ENCODE measurements at places on chromosomes 7 and 10.

DNA sequence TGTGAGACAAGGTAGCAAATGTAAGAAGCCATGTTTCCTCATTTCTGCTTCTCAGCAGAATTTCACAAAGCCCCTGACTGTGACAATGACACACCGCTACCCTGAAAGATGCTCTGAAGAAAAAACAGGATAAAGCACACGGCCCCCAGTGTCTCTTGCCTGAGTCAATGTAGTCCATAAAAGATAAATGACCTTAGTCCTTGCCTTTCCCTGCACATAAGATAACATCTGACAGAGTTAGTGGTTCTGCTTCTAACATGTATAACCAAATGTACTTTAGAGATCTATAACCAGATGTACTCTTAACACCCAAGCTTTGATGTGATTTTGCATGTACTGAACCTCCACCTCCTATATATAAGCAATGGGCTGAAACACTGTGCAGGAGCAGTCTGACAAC lies 3.0 kb upstream of the SND1 start:
- no peak for DNase-seq

- no peak for DNase-seq
Observed at GRCh38 chr7:43229801-43230200, 117.4 kb downstream of the HECW1 start.

GRCh38 chr7:67496589-67496988 lies 500.0 kb downstream of the TYW1 start:
- DNase-seq = no peak

DNA sequence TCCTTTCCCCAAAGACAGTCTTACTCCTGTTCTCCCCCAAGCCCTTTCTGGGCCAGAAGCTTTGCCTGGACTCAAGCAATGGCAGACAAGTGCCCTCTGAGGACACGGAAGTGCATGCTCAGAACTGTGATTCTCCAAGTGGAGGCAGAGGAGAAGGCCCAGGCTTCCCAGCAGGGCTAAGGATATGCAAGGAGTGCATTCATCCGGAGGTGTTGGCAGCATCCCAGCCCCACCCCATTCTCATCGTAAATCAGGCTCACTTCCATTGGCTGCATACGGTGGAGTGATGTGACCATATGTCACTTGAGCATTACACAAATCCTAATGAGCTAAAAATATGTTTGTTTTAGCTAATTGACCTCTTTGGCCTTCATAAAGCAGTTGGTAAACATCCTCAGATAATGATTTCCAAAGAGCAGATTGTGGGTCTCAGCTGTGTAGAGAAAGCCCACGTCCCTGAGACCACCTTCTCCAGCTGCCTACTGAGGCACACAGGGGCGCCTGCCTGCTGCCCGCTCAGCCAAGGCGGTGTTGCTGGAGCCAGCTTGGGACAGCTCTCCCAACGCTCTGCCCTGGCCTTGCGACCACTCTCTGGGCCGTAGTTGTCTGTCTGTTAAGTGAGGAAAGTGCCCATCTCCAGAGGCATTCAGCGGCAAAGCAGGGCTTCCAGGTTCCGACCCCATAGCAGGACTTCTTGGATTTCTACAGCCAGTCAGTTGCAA lies 1.4 kb upstream of the RBP3 start:
- DNase-seq = no peak

DNA sequence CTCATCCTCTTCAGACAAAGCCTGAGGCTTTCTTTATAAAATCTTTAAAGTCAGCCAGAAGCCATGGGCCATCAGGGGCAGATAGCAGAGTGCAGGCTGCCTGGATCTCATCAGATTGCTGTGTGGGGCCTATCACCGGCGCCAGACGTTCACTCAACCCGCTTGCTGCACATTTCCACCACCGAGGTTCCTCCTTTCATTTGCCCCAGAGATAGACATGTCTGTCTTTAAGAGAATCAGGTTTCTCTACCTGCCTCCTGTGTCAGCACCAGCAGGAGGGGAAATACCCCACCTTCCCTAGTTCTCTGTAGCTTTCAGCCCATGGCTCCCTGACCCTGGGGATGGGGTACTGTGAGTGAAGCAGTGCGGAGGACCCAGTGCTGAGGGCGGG lies 22.0 kb downstream of the SLC18A2 start:
- DNase-seq = no peak

- DNase-seq = no peak
Observed at GRCh38 chr7:86904949-86905834, 154.3 kb downstream of the ELAPOR2 start.

DNA sequence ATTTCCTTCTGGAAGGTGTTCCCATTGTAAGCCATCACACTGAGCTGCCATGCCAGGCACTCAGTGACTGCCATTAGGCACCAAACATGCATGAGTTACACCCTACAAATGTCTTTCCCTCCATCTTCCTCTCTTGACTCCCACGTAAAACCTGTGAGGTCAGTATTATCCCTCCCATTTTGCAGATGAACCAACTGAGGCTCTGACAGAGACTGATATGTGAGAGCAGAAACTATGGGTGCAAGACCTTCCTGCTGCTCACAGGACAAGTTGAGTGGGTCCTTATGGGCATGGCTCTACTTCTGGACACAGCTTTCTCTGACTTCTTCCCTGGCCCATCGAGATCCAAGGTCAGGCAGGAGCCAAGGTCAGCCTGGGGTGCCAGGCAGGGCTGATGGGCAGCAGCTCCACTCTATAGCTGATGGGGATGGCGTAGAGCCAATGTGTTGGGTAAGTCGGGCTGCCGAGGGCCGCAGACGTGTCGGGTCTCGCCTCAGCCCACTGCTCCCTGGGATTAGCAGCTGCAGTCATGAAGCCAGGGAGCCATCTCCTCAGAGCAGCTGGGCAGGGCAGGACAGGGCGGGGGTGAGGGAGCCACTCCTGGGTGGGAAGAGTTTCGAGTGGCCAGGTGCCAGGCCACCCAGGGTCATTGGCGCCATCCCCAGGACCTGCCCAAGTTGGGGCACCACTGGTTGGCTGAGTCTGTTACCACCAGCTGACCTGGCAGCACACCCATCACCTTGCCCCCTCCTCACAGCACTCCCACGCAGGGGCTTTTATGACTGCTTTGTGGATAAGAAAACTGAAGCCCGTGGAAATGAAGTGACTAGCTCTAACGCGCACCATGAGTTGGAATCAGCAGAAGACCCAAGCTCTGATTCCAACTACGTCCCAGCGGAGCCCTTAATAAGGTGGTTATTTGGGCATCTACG lies 117.8 kb upstream of the ZMIZ1 start:
- no peak for DNase-seq

- DNase-seq = no peak
Observed at GRCh38 chr7:121909716-121910345, 36.9 kb downstream of the PTPRZ1 start.

DNA sequence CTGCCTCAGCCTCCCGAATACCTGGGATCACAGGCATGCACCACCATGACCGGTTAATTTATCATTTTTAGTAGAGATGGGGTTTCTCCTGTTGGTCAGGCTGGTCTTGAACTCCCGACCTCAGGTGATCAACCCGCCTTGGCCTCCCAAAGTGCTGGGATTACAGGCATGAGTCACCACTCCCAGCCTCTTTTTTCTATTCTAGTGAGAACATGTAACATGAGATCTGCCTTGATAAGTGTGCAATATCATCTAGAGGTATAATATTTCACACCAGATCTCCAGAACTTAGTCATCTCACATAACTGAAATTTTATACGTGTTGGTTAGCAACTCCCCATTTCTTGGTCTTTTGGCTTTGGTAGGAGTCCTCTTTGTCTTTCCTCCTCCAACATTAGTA lies 656.9 kb downstream of the CNTNAP2 start:
- no peak for DNase-seq

DNA sequence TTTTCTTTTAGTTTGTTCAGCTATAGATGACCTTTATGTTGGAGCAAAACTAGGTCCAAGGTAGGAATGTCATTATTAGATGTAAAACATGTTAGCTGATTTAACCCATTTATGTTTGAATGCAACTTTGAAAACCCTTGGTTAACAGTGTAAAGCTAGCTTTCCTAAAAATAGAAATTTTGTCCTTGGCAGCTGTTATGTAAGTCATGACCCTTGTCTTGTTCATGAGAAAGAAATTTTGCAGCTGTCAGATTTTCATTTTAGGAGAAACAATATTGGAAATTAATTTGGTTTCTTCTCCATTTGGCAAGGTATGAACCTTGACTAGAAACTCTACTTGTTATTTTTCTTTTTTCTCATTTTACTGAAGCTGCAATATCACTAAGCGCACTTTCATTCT lies 23.9 kb upstream of the CCAR1 start:
- no peak for DNase-seq

DNA sequence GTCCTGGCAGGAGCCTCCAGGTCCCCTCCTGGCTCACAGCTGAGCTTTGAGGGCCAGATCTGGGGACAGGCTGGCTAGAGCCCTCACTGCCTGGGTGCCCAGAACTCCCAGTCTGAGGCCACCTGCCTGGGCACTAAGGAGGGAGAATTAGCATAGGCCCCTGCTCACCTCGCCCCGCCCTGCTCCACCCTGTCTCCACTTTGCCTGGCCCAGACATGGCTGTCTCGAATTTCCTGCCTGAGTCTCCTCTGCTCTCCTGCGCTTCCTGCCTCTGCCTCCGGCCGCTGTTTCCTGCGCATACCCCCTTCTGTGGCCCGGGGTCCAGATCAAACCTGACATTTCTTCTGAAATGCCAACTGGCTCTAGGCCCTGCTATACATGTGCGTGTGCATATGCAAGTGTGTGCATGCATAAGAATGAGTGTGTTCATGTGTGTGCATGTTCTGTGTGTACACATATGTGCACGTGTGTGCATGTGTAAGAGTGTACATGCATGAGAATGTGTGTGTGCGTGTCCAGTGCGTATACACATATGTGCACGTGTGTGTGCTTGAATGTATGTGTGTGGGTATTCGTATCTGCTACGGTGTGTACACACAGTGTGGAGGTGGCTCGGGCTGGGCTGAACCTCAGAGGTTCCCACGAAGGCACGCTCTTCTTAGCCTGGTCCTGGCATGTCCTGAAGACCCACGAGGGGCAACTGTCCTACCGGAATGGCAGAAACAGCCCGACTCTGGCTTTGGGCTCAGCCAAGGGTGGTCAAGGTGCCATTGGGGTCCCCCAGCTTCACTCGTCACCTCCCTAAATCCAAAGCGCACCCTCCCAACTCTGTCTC lies 64.9 kb downstream of the MYL10 start:
- no peak for DNase-seq

GRCh38 chr7:112292162-112292561 lies 85.7 kb downstream of the ZNF277 start:
- no peak for DNase-seq

DNA sequence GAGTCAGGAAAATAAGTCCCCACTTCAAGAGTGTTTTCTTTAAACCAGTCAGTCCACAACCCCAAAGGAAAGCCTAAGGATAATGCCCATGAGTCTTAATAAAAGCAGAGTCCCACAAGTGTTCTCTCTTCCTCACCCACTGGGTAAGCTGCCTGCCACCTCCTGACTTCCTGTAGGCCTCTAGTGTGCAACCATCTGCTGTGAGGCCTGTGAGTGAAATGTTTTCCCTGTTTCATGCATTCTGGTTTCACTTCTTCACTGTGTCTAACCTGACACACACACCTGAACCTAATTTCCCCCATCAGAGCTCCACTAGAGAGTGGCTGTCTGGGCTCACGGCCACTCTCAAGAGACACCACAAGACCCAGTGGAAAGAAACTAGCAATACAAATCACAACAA lies 38.9 kb upstream of the GDF10 start:
- no peak for DNase-seq

DNA sequence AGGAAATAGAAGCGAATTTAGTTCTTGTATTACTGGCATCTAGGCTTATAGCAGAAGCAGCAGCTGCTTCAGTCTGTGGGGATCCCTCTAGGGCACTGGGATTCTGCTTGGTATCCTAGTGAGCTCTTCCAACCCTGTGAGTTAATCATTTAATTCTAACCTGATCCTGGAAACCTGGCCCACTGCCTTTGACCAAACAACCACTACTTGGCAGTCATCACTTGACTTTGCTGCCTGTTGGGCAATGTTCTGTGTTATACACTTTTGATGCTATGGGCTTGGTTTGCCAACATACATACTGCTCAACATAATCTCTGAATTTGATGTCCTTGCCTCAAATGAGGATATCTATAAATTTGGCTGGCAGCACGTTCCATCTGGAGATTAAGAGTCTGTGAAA lies 813.4 kb downstream of the ANKRD7 start:
- DNase-seq = no peak

GRCh38 chr10:112080231-112080630 lies 103.3 kb downstream of the GPAM start:
- no peak for DNase-seq

DNA sequence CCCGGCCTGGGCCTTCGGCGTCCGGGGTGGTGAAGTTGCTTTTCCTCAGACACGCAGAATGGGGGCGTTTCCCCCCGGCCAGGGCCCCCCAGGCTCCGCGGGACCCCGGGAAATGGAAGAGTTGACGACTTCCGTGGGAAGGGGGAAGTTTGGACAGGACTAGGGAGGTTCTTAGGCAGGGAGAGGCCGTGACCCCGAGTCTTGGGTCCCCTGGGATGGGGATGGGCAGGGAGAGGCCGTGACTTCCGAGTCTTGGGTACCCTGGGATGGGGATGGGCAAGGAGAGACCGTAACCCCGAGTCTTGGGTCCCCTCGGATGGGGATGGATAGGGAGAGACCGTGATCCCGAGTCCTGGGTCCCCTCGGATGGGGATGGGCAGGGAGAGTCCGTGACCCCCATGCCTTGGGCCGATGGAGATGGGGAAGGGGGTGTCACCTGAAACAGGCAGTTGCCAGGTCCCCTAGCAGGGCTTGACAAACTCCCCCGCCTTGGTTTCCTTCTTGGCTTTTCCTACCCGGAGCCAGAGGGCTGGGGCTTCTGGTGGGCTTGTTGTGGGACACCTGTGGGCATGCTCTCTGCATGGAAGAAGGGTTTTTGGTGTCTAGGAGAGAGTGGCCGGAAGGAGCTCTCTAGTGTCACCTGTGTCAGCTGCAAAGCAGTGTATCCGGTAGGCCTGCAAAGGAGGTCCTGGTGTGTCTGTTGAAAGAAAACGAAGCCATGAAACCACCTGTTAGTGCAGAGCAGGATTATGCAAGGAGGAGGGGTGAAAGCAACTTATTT lies 1.1 kb downstream of the TRRAP start:
- DNase-seq = peak; percentile 11

GRCh38 chr10:120260456-120260855 lies 196.6 kb upstream of the PLPP4 start:
- DNase-seq = no peak

DNA sequence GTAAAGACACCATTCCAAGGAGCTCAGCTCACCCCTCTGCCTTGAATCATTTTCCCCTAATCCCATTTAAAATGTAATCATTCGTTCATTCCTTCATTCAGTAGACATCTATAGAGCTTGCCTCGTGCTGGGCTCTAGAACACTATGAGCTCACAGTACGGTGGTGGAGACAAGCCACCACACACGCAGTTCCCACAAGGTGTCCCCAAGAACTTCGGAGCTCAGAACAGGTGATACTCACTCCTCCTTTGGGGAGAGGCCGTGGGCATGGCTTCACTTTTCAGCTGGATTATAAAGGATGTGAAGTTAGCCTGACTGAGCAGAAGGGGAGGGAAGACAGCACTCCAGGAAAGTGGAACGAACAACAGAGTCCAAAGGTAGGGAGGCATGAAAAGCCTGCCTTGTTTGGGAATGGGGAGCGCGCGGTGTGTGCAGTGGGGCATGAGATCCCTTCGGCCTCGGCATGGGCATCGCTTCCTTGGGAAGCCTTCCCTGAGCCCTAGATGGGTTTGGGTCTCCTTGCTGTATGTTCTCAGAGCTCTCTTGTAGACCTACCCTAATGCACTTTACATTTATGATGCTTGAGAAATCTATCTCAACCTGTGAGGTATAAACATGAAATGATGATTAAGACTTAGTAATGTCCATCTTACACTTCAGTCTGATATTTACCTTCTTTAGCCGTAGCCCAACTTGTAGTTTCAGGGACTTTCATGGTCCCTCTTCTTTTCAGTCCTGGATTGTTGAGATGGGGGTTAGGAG lies 809 bp upstream of the OGA start:
- no peak for DNase-seq

- no peak for DNase-seq
Observed at GRCh38 chr10:79260811-79261740, 86.2 kb upstream of the PPIF start.

Measured in stimulated activated CD8-positive, alpha-beta memory T cell treated with anti-CD3 and anti-CD28 coated beads, Interleukin-4, amount 100 ng/mL, for 4 hours (primary cell).